CD4-positive, alpha-beta T cell treated with Interleukin-10 for 1 hour (primary cell): ENCODE measurements at places on chromosomes 5 and 9.
A peak's percentile ranks its signal among the peaks of the same experiment; 100 is the strongest.

DNA sequence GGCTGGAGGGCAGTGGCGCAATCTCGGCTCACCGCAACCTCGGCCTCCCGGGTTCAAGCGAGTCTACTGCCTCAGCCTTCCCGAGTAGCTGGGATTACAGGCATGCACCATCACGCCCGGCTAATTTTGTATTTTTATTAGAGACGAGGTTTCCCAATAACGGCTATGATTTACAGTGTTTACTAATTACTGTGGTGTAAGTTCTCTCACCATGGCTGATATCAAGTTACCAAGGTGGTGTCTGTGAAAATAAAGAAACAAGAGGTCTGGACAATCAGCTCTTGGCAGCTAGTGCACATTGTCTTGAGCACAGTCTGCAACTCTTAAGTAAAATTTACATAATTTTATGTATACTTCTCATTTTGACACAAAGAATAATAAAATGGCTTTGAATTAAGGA, 385.5 kb upstream of the COX7C start:
- no peak for DNase-seq

DNA sequence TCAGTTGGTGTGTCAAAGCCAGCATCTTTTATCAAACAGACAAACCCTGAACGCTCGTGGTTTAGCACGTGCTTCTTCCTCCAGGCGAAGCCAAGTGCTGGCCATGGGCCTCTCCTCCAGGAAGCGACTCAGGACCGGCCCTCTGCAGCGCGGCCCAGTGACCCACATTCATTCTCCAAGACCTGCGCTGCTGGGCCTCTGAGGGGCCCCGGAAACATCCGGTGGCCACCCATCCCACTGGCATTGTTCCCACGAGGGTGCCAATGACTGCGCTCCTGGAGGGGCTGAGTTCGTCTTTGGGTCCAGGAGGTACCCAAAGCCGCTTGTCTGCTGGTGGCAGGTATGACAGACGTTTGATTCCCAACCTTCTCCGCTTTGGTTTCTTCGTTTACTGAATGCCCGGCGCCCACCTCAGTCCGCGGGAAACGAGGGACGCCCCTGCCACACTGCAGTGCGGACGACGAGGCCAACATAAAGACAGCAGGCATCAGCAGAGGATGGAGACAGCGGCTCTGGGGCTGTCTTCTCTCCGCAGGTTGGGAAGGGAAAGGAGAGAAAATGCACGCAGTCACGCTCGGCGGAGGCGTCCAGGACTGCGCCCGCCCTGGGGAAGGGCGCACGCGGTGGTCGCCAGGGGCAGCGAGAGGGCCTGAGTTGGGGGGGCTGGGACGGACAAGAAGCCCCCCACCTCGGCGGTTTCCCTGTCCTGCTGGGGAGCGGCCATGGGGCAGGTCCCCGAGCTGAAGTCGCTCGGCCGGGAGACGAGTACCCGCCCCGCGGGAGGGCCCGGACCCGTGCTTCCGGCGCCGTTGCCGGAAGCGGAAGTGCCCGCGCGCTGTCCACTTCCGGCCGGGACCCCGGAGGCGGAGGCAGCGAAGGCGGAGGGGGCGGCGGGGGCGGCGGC, at the start of gene EXOC3:
EXOC3 (plus strand) TSS at position 842 of the 904 bp plus-strand sequence. CDS start 3,030 bp downstream, outside the sequence.
- DNase-seq, result peak; percentile 79

DNA sequence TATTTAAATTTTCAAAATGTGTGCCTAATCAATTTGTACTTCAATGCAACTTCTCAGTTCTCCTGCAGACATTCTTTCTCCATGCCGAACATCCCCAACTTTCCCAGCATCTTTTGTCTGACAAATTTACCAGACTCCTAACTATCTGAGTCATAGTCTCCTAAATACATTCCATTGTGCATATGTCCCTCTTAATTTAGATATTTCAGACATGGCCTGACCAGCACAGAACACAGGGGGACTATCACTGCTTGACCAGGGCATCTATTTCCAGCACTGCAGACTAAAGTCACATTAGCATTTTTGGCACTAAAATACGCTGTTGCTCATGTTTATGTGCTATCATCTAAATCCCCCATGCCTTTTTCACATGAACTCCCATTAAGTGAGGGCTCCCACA, 71.9 kb downstream of the ITGA1 start:
- no peak for DNase-seq

DNA sequence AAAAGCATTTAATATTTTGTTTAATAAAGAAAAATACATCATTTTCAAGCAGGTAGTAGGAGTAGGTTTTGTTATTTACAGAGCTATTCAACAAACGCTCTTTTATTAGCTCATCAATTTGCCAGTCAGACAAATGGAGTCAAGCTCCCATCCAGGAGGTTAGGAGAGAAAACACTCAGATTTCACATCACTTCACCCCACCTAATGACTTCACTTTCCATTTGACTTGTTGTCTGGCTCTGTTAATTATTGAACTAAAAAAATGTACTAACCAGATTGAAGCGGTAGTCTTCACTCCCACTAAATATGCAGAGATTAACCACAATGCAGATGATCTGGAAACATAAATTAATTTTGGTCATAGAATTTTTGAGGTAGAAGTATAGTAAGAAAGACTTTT, 193.6 kb upstream of the VCAN start:
- no peak for DNase-seq

DNA sequence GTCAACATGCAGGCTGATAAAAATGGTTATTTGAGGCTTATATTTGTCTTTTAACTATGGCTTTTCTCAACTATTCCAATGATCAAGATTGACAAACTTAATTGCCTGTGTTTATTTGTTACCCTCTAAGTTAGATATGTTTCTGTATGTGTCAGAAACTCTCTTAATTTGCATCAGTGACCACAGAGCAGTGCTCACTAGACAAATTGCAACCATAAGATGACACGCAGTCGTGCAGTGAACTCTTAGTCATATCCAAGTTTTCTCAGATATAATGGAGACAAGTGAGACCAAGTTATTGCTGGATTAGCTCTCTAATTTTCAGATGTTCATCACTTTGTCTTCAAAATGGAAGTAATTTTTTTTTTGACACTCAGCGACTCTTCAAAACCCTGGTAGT, 342.2 kb upstream of the RFX3 start:
- no peak for DNase-seq

- DNase-seq, result no peak
Observed at GRCh38 chr5:99320436-99320835, 391.6 kb upstream of the CHD1 start.

DNA sequence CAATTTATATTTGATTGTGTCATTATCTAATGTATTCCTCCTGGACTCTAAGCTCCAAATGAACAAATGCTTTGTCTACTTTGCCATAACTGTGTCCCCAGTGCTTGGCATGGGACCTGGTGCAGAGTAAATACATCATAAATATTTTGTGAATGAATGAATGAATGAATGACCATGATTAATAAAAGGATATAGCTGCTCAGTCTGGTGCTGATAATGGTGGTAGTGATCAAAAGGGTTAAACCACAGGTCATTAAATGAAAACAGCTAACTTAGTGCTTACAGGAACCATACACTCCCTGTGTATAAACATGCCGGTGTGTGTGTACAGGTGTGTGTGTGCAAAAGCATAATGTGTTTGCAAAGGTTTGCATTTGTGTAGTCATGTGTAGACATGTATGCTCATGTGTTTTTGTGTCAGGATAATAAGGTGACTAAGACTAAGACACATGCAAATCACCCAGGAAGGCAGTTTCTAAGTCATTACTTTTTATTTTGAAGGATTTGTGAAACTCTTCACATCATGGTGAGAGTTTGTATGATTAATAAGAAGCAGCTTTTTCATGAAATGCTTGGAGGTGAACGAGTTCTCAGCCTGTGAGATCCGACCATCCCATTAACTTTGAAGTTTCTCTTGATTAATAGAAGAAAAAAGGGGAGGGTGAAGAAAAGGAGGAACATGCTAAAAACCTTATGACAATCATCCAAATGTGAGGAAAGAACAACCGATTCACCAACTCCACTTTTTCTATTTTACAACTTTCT, 24.6 kb downstream of the SPARC start:
- DNase-seq, result no peak

DNA sequence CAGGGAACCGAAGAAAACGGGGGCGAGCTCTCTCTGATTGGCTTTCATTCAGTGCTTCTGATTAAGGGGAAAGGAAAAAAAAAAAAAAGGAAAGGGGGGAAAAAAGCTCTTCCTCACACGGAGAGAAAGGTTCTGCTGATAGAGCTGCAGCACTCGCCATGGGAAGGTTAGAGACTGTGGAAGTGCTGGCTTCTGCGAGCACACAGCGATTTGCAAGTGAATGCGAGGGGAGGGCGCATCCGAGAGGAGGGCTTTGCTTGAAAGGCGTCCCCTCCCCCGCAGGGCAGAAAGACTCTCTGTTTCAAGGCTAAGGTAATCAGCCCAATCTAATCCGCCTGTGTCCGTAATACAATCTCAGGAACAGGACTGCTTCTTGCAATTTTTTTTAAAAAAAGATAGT, at the start of gene CDH10:
CDH10 (minus strand) TSS at position 218 of the 400 bp plus-strand sequence. CDS start 51,488 bp downstream, outside the sequence.
- no peak for DNase-seq

GRCh38 chr5:143251190-143251589, 152.3 kb downstream of the NR3C1 start:
- DNase-seq, result no peak

DNA sequence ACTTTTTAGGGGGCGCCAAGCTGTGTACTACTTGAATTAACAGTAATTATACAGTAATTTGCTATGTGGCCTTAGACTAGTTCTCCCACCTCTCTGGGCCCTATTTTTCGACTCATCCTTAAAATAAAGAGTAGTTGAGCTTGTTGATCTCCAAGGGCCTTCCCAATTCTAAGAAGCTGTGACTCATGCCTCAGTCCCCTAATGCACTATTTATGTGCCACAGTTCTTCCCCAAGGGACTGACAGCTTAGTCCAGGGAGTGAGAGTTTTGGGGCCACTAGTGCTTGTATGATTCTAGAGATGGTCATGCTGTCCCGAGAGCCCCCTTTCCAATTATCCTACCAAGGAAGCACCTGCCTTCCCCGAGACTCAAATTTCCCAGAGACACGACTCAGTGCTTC, 149.7 kb downstream of the PAPPA start:
- no peak for DNase-seq

DNA sequence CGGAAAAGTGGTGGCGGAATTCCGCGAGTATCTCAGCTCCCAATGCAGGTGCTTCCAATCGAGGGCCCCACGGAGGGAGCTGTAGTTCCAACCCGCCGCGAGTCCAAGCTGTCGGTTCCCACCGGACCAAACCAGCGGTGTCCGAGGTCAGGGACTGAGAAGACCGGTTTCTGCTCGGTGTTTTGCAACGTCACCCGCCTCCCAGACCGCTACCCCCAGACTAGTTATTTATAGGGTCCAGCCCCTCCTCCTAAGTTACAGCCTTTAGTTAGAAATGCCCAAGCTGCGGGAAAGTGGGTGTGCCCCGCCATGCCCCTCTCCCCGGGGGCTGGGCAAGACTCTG, 677 bp upstream of the MYORG start:
- no peak for DNase-seq

- DNase-seq, result no peak
Observed at GRCh38 chr5:91937121-91937520, 554.0 kb upstream of the ARRDC3 start.

DNA sequence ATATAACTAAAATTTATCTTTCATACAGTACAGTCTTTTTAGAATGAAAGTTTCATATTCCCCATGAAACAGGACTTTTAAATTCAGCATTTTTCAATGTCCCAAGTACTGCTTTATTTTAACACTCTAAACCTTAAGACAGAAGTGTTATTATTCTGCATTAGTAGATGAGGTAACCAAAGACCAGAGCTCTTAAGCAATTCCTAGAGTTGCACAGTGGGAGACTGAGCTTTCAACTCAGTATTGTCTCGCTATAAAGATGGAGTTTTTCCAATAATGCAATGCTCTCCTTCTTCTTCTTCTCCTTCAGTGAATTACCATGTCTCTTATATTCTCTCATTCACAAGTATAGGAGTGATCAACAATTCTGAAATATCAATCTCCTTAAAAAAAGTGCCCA, 479.7 kb downstream of the CETN3 start:
- DNase-seq, result no peak

GRCh38 chr9:131625508-131625787, 80.1 kb downstream of the PRRT1B start:
- no peak for DNase-seq

GRCh38 chr9:20592673-20593072, 29.6 kb downstream of the MLLT3 start:
- DNase-seq, result no peak

- DNase-seq, result no peak
Observed at GRCh38 chr9:128469070-128469469, 13.3 kb downstream of the ODF2 start.
